ENCODE measurements at places on chromosomes 1 and 21. TPM values are rescaled to one million over a fixed set of nuclear protein-coding genes. Genes with fewer than 3 reads are reported as not detected.

DNA sequence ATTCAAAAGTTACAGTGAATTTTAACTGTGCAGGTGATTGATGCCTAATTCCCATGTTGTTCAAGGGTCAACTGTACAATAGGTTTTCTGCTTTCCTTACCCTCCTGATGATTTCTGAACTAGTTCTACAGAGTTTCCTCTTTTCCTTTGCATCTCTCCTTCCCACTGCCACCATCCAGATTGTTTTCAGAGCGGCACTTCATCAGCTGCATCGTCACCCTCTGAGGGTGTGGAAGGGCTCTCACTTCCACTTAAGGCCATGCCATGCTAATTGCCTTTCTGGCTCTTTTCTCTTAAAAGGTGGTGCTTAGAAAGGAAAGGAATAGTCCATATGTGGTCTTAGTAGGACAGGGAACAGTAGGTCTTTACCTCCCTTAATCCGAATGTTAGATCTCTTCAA is 39.1 kb downstream of the DISC1 start:
- DNase-seq: no peak

- DNase-seq: no peak
Measured at GRCh38 chr1:169484683-169485430, 887 bp downstream of the SLC19A2 start.

DNA sequence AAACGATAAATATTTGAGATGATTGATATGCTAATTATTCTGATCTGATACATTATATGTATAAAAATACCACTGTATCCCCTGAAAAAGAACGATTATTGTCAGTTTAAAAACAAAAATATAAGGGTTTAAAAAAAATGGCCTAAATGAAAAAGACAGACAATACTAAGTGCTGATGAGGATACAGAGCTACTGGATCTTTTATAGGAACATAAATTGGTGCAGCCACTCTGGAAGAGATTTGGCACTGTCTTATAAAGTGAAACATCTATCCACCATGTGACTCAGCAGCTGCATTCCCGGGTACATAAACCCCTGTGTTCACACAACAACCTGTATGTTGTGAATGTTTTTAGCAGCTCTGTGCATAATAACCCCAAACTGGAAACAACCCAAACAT is 44.2 kb downstream of the KAZN start:
- DNase-seq: no peak

GRCh38 chr1:182768963-182769362 is 20.6 kb upstream of the NPL start:
- no peak for DNase-seq

- peak; percentile 66 for DNase-seq
Measured at GRCh38 chr1:117735045-117735992, 129.5 kb downstream of the TENT5C start.

DNA sequence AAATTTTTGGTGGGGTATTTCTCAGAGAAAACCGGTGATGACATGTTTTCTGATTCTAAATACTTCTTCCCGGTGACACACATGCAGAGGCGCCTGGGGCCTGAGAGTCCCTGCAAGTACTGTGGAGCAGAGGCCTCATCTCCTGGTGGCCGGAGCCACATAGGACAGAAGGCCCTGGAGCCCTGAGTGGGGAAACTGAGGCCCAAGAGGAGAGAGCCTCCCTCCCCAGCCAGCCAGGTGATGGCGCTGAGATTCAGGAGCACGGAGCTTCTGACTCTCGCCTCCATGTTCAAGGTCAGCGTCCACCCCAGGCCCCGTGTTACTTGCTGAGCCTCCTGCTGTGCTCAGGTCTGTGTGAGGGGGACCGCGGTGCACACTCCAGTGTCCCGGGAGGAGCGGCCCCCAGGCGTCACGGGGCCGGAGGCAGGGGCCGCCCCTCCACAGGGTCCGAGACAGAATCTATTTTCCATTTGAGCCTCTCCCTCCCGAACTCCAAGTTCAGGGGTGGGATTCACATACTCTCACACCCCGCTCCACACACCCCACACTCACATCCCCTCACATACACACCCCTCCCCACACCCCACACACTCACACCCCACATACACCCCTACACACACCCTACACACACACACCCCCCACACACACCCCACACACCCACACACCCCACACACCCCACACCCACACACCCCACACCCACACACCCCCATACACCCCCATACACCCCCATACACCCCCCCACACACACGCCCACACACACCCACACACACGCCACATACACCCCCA is 43.8 kb downstream of the SLX9 start:
- peak; percentile 63 for DNase-seq

DNA sequence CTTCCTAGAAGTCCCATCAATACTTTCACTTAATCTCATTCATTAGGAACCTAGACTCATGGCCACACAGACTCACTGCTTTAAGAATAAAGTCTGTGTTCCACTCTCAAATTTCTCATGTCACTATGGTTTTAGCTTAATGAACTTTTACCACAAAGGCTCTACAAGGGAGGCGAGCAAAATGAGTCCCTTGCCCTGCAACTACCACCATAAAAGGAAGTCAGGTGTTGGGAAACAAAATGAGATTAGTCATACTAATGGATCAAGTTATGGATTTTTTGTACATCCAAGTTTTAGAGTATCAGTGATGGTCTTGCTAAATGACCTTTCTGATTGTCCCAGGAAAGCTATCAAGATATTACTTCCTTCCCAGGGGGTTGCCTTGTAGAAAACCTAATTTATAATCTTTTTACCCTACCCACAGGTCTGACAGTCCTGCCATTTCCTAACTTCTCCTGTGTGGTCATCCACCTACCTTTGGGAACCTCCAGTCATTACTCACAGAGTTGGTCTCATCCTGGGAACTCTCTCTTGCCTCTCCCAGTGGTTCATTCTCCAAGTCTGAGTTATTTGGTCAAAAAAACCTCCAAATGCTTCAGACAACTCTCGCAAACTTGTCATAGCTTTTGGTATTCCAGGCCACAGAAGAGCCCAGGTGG is 51.8 kb upstream of the SLC16A1 start:
- DNase-seq: no peak

GRCh38 chr1:244242446-244242845 is 191.4 kb downstream of the ZBTB18 start:
- no peak for DNase-seq

- peak; percentile 70 for DNase-seq
Measured at GRCh38 chr1:228350831-228351781, 55.5 kb downstream of the TRIM11 start.

- no peak for DNase-seq
Measured at GRCh38 chr1:23322770-23323169, 21.3 kb downstream of the HNRNPR start.

BSND gene
- total RNA-seq: 0.20 TPM

GSTM1 gene
- total RNA-seq: not detected

PTGFR gene
- total RNA-seq: 0.52 TPM

ILDR2 gene
- total RNA-seq: 1.4 TPM

FNDC10 gene
- total RNA-seq: 3.5 TPM

SPATA46 gene
- total RNA-seq: not detected

PLD5 gene
- 0.75 TPM for total RNA-seq
